ENCODE measurements at places on chromosomes 3 and 15.

- no peak for DNase-seq
Observed at GRCh38 chr15:98776607-98777281, 128.4 kb downstream of the IGF1R start.

GRCh38 chr15:96087180-96087884, 243.2 kb upstream of the NR2F2 start:
- peak; percentile 67 for DNase-seq

DNA sequence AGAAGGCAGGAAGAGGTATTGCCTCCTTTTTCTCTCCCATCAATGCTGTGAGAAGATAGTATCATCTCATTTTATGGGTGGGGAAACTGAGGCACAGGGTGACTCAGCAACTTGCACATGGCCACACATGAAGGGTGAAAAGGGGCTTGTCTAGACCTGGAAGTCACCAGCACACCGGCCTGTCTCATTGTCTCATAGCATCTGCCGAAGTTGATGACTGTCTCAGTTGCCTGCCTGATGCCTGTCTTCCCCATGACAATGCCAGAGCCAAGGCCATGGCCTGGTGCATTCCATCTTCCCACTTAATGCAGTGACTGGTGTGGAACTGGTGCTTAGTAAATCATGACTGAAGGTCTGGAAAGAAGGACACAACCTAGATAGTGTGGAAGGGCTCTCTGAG, 27.9 kb upstream of the PRR23E start:
- no peak for DNase-seq

- DNase-seq: no peak
Observed at GRCh38 chr3:140447136-140447535, 230.7 kb upstream of the TRIM42 start.

All from H7 (cell line).